ENCODE measurements at places on chromosomes 7 and 10. TPM values are rescaled to one million over a fixed set of nuclear protein-coding genes. Genes with fewer than 3 reads are reported as not detected.

Gene FOXL3
- not detected for total RNA-seq

Gene SLC16A9
- total RNA-seq, result 0.08 TPM

Gene ZP3
- 1.0 TPM for total RNA-seq

Gene SPDYE16
- 0.58 TPM for total RNA-seq

Gene PKD2L1
- not detected for total RNA-seq

Gene BHLHA15
- not detected for total RNA-seq

Gene SKIDA1
- 0.12 TPM for total RNA-seq

Gene MICALL2
- total RNA-seq, result 2.1 TPM

Gene FAM13C
- not detected for total RNA-seq

Gene LRRD1
- total RNA-seq, result not detected

Gene MYL10
- not detected for total RNA-seq

Gene LIPA
- total RNA-seq, result 34.3 TPM

Gene DNAH11
- 0.77 TPM for total RNA-seq

Gene TLX1
- total RNA-seq, result not detected

Gene UMAD1
- 16.3 TPM for total RNA-seq

All from activated CD4-positive, alpha-beta T cell treated with anti-CD3 and anti-CD28 coated beads, Interleukin-2, amount 10 ng/mL, durations not matched to agents 7 days and 5 days (primary cell).